Right renal pelvis (tissue), 4 donors: ENCODE measurements at places on chromosomes 12 and 14. TPM values are rescaled to one million over a fixed set of nuclear protein-coding genes. Genes with fewer than 3 reads are reported as not detected.

GRCh38 chr14:63642656-63643382, 1.1 kb upstream of the WDR89 start:
- DNase-seq, result no peak

DNA sequence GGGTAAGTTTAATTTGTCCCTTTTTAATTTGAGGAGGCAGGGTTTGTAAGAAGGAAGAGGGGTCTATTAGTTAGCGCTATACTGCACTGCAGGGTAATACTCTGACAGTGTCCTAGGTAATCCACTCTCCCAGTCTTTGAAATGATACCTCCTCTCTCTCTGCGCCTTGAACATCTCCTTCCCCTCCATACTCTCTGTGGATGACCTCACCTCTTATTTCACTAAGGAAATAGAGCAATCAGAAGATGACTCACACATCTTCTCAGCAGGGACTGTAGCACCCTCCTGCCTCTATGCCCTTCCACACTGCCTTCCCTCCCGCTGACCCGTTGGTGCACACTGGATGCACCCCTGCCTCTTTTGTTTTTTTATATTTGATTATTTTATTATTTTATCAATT, 94.2 kb downstream of the GRIP1 start:
- no peak for DNase-seq

GRCh38 chr14:58002618-58003017, 136.7 kb upstream of the SLC35F4 start:
- DNase-seq, result no peak

DNA sequence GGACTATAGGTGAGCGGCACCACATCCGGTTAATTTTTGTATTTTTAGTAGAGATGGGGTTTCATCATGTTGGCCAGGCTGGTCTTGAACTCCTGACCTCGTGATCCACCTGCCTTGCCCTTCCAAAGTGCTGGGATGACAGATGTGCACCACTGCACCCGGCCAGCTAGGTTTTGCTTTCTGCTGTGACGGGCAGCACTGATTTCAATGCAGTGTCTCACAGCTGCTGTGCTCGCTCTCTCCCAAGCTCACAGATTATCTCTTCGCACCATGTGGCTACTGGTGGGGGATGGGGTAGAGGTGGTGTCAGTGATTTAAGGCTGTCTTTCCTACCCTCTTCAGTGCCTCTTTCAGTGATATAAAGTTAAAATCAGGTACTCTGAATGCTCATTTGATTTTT, 909.1 kb downstream of the TRHDE start:
- no peak for DNase-seq

SLC39A2 gene
- polyA plus RNA-seq, result 1.2 TPM

SLC5A8 gene
- 45.0 TPM for polyA plus RNA-seq

- DNase-seq, result no peak
Measured at GRCh38 chr12:82474181-82474797, 116.0 kb downstream of the METTL25 start.

DNA sequence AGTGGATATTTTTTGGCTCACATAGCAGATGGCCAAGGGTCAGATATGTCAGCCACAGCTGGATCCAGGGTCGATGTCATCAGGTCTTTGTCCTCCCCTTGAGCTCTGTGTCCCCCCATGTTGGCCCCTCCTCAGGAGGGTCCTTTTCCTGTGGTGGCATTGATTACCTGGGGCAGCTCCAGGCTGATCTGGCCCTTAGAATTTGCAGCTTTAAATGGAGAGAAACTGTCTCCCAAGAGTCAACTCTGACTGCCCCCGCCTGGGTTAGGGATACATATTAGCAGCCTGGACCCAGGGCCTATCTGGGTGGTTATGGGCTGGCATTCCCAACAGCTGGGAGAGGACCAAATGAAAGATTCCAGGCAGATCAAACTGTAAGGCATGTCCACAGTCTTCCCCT, 330.5 kb downstream of the RGS6 start:
- no peak for DNase-seq

- no peak for DNase-seq
Measured at GRCh38 chr14:24701062-24701461, 67.1 kb upstream of the GZMB start.

DNA sequence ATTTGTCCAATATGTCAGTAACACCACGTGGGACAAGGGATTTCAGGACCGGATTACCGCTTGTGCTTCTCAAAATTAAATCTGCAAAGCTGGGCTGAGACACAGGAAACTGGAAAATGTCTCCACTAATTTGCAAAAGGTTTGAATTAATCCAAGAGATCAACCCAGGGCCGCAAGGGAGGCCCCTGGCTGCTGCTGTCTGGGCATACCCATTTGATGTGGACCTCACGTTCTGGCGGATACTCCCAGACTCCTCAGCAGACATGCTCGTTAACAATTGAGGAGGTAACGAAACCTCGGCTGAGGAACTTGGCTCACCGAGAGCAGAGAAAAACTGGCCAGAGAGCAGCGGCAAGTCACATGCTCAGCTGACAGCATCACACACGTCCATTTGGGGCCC, 180.6 kb downstream of the SLC15A4 start:
- no peak for DNase-seq

- no peak for DNase-seq
Measured at GRCh38 chr14:38485026-38485425, 229.1 kb upstream of the CLEC14A start.

DNA sequence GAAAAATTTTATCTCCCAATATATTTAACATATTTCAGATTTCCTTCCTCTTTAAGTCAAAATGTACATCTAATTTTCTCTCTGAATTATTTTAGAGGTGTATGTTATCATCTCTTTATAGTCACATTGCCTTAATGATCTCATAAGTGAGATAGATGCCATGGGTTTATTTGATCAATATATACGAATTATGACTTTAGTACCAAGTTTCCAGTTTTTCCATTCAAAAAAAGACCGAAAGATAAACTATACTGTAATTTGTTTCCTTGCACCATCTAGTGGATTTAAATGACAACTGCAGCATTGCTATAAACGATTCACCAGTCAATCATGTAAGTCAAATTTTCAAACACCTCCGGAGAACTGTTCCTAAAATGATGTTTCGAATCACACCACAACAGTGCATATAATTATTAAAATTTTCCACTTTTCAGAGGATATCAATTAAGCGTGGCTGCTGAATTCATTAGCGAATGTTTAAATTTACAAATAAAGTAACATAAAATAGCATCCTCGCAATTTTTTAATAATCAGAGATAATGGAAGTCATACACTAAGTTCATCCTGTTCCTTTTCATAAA, 419 bp upstream of the ATXN7L3B start:
- DNase-seq, result peak; percentile 32

DNA sequence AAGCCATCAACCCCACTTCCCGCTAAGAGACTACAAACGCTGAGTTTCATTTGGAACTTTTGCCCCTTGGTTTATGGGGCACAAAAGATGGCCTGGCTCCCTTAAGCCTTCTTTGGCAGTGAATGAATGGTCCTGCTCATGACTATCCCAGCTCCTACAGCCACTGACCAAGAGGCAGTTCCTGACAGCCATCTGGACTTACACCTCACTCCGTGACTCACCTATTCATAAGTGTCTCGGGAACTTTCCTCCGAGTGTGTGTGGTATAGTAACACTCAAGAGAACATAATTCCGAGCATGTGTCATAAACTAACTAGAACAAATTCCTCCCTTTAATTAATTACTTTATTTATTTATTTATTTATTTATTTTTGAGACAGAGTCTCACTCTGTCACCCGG, 51.9 kb upstream of the NUDT4 start:
- DNase-seq, result no peak

DNA sequence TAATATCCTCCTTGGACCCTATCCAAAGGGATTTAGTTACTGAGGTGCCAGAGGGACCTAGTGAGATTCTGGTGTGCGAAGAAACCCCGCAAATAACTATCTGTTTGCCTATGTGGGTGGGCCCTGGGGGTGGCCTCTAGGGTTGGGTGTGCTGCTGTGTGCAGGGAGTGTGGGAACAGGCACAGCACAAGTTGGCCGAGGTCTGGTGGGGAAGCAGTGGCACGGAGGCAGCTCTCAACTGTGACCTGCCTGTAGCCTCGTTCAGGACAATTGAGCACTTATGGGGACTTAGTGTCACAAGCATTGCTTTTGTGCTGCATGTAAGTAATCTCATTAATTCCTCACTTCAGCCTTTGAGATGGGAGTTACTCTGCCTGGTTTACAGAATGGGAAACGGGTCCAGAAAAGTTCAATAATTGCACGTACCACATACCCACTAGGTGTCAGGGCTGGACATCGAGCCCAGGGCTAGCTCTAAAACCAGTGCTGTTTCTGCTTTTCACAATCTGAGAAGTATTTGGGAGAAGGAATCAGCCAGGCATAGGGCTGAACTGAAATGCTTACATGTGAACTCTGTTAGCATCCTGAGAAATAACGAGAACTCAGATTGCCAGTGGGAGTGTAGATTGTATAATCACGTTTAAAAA, 58.8 kb downstream of the TECPR2 start:
- no peak for DNase-seq

GRCh38 chr12:20368651-20369304, 441 bp downstream of the PDE3A start:
- peak; percentile 38 for DNase-seq

DNA sequence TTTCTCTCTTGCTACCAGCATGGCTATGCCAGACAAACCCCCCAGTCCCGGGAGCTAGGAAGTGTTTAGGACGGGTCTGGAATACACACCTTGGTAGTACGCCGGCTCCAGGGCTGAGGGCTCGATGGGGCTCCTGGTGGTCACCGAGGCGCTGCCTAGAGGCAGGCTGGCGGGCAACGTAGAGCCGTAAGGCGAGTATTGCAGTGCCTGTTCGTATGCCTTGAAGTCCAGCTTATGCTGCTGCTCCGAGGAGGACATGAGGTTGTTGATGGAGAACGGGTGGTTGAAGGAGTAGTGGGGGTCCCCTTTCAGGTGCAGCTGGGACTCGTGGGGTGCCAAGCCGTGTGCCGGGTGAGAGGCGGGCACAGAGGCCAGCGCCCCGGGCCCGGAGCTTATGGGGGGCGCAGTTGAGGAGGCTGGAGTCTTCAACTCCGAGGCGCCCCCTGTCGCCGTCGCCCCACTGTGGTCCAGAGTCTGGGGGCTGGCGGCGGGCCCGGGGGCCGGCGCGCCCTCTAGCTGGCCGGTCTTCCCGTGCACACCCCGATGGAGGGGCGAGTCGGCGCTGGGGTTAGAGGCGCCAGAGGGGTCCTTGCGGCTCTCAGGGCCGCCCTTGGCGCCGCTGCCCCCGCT, 3.6 kb downstream of the FOXA1 start:
- DNase-seq, result no peak

DNA sequence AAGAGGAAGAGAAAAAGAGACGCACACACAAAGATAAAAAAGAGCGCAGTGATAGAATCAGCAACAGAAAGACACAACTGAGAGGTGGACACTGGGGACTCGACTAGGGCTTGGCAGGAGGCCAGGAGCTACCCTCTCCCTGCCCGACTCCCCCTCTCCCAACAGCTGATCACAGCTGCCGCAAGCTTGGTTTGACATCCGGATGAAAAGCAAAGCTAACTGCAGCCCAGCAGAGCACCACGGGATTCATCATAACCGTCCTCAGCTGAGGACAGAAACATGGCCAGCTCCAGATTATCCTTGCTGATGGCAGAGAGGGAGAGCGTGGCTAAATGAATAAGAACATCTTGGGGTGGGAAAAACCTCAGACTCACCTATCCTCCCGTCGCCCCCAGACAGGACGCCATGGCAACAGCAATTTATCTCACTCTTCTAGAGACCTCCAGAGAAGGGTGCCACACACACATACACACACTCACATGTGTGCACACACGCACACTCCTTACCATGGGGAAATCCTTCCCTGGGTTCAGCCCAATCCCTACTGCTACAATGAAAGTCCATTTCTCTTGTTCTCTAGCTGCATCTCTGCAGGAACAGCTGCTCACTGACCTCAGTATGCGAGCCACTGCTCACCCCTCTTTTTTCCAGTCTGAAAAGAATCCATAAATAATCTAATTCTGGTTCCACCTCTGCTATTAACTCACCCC, 135.3 kb downstream of the NTF3 start:
- DNase-seq, result peak; percentile 57

- no peak for DNase-seq
Measured at GRCh38 chr14:20587489-20588154, at the start of gene RNASE11. Gene RNASE11, minus strand, starts transcription at chr14:20588001.

DNA sequence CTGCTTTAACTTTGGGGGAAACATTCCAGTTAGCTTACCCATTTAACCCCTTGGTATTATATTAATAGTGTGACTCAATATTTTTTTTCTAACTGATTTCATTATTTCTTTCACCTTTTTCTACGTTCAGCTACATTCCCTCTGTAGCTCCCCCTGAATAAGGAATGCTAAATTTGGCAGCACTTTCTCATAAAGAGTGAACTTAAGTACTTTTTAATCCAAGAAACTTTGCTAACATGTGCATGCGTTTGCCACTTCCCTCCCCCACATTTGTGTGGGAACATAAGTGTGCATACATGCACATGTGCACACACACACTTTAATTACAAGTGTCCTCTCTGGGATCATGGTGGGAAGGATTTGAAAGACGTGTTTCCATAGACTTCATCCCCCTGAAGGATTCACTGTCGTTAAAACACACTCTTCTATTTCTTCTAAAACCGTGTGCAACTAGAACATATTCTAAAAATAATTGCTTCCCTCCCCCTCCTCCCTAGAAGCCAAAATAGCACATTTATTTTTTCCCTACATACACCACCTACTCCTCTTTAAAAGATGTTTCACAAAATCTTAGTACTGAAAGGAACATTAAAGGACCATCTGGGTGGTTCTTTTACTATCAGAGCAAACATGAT, 142.6 kb downstream of the PPM1H start:
- DNase-seq, result no peak

FAR2 gene
- polyA plus RNA-seq, result 48.0 TPM

DNA sequence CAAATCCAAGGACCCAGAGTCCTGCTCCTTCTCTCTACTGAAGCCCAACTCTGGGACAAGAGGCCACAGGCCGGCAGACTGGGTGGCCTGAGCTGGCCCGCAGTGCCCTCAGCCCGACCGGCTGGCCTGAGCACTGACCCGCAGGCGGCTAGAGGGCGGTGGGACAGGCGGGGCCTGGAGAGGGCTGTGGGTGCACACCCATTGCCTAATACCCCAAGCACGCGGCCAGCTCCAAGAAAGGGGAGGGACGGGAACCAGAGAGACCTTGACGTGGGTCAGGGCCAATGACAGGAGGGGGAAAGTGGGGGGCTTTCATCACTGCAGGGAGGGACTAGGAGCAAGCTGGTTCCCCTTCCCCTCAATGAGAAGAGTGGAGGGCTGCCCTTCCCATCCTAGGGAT, 2.0 kb upstream of the WNT10B start:
- DNase-seq, result no peak

DNA sequence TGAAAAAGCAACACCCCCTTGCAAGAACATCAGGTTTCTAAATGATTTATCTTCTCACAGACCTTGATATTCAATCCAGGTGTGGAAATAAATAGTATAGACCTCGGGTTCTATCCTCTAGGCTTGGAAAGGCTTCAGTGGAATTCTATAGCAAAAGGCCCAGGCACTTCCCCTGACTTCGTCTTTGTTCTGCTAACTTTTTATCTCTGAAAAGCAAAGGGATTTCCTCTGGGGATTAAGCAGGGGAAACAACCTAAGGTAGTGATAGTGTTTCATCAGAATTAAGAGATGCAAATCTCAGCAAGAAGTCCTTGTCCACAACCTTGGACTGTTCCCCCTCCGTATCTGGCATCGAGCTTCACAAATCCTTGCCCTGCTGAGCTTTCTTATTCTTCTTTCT, 59.5 kb upstream of the DUSP6 start:
- no peak for DNase-seq

SYCP3 gene
- 0.37 TPM for polyA plus RNA-seq

- no peak for DNase-seq
Measured at GRCh38 chr14:77123381-77124325, 17.9 kb downstream of the ZDHHC22 start.

- DNase-seq, result no peak
Measured at GRCh38 chr12:127008755-127009403, 1258.1 kb upstream of the TMEM132C start.

NANOG gene
- polyA plus RNA-seq, result not detected

HHIPL1 gene
- polyA plus RNA-seq, result 1.8 TPM

- DNase-seq, result no peak
Measured at GRCh38 chr12:101200145-101200544, 9.9 kb downstream of the SLC5A8 start.
